Stimulated activated CD4-positive, alpha-beta T cell treated with anti-CD3 and anti-CD28 coated beads, Interleukin-1b, Interleukin-23, amount 100 ng/mL, for 1 hour (primary cell): ENCODE measurements at places on chromosomes 13 and 19.
A peak's percentile ranks its signal among the peaks of the same experiment; 100 is the strongest.

GRCh38 chr19:44374789-44375188 is 18.3 kb upstream of the ZNF112 start:
- no peak for DNase-seq

DNA sequence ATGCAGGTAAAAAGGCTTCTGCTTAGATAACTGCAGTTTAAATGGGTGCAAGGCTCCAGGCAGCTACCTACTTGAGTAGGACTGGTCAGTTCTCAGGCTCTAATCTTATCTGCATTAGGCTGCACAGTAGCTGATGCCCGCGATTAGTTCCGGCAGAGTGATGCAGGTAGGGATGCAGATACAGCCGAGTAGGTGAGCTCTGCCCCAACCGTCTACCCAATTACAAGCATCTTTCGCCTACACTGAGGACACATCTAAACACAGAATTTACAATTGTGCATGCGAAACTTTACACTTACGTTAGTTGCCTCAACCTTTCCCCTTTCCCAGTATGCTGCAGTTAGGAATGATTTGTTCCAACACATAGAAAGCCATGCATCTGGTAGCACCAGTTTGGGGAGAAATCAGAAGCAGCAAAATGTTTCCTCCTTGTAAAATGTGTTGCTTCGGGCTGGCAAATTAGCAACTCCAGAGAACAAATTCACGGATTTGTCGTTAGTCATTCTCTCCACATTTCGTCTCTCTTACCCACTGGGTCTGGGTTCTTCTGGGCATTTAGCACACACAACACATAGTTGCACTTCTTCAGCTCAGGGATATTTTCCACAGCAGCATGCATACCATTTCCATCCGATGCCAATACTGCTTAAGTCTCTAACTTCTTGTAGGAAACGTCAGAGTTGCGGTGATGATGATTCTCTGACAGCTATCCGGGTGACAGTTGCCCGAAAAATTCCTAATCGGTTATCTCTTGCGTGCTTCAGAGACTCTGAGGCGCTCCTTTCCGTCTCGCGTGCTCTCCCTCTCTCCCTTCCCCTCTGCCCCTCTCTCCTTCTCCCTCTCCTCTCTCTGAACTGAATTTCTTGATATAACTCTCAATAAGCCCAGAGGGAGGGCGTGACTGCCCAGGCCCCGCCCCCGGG is at the start of gene PCDH9:
TSS of gene PCDH9 (minus strand) at position 856 of the 923 bp plus-strand sequence. CDS start 1,896 bp downstream, outside the sequence.
- DNase-seq, result no peak

- no peak for DNase-seq
Measured at GRCh38 chr19:47438793-47439220, 19.5 kb upstream of the MEIS3 start.

DNA sequence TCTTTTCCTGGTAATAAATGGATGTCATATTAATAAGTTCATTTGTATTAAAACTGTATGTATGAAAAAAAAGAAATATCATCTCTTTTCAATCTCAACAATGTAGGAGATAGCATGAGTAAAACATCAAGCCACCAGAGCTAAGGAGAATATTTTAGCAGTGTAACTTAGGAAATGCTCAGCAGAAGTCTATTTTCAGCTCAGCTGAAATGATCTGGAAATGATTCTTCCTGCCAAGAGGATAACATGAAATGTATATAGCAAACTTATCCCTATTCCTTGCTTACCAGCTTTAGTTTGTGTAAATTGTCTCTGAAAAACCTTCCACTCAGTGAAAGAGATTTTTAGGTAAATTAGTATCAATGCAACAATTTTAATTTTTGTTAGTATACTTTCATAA is 1194.4 kb downstream of the SLITRK1 start:
- no peak for DNase-seq

DNA sequence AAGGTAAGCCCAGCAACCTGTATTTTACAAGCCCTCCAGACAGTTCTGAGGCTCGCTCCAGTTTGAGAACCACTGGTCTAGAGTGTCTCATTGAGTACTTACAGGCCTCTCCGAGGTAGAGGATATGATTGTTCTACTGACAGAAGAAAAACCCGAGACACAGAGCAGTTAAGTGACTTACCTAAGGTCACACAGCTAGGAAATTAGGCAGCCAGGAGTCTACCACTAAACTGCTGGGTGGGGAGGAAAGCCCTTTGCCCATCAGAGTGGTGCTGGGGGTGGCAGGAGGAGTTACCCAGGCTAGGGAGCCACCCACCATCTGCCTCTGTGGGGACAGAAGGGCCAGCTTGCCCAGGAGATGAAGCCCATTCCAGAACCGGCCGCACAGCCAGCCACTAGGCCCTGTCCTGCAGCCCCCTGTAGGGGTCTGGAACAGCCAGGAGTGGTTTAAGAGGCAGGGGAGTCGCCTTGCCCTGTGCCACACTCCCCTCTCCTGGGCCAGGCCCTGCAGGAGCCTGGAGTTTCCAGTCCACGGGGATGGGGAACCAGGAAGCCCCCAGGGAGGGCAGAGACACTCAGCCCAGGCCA is 703 bp downstream of the RASGRP4 start:
- no peak for DNase-seq

- no peak for DNase-seq
Measured at GRCh38 chr13:74129500-74130191, 4.6 kb downstream of the KLF12 start.

DNA sequence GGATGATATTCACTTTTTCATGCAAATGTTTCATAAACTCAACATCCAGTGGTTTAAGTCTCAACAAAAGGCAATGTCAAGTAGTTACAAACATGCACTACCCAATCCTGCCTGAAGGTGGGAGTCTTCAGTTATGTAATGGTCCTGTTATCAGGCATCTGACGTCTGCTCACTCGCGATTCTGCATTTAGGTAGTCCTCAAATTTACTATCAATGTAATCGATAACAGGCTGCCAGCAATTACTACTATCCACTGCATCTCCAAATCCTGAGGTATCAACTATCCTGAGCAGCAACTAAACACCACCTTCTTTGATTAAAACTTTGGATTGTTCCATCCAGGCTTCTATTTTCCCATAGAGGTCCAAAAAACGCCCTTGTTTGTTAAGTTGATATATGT is 51.2 kb downstream of the NLRP12 start:
- DNase-seq, result peak; percentile 9
